ENCODE measurements at places on chromosomes 11 and 22. TPM values are rescaled to one million over a fixed set of nuclear protein-coding genes. Genes with fewer than 3 reads are reported as not detected.

Gene A4GALT
- total RNA-seq, result 56.0 TPM

Gene YPEL4
- total RNA-seq, result 0.47 TPM

Gene MUC6
- total RNA-seq, result not detected

Gene PHOX2A
- total RNA-seq, result not detected

DNA sequence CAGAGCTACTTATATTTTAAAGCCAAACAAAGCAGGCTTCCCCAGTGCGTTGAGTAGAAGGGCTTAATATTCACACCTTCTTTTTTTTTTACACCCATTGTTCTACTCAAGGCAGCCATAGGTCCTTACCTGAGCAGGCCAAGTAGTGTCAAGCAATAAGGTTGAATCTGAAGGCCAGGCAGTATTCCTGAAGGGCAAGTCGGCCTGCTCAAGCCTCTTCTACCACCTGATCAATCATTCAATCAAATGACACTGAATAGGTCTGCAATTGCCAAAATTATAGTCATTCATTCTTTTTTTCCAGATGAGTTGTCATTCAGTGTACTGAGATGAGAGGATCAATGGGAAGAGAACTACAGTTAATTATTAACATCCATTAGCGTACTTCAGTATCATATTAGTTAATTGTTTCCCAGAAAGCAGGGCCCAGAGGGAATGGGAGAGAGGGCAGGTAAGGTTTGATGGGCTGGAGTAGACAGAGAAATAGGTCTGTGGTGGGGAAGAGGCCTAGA is 11.9 kb upstream of the PPP2R1B start:
- no peak for DNase-seq

- no peak for DNase-seq
Observed at GRCh38 chr11:132632641-132633124, 899.6 kb downstream of the OPCML start.

- no peak for DNase-seq
Observed at GRCh38 chr11:42521994-42522393, 789.8 kb upstream of the API5 start.

- no peak for DNase-seq
Observed at GRCh38 chr11:38256436-38256835, 1658.4 kb upstream of the RAG2 start.

GRCh38 chr22:20173772-20174171 is 22.9 kb upstream of the CCDC188 start:
- DNase-seq, result no peak

- no peak for DNase-seq
Observed at GRCh38 chr11:73652046-73652730, 5.8 kb downstream of the PLEKHB1 start.

- DNase-seq, result no peak
Observed at GRCh38 chr11:15053191-15053685, 20.2 kb upstream of the CALCB start.

DNA sequence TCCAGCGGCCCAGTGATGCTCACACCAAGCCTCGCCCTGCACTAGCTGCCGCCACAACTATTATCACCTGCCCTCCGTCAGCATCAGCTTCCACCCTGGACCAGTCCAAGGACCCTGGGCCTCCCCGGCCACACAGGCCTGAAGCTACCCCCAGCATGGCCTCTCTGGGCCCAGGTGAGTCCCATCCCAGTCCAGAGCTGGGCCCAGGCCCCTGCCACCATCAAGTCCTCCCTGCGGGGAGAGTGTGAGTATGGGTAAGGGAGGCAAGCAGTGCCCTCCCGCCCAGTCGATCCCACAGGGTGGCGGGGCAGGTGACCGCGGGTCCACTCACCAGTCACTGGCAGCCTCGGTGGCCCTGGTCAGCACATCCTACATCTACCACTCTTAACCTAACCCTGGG is 9.5 kb upstream of the SUSD2 start:
- no peak for DNase-seq

GRCh38 chr22:27151407-27151806 is 494.0 kb downstream of the MIAT start:
- no peak for DNase-seq
